ENCODE measurements at places on chromosomes 12 and 14. TPM values are rescaled to one million over a fixed set of nuclear protein-coding genes. Genes with fewer than 3 reads are reported as not detected.

GRCh38 chr14:81565441-81566290 lies 32.0 kb upstream of the SEL1L start:
- no peak for DNase-seq

DNA sequence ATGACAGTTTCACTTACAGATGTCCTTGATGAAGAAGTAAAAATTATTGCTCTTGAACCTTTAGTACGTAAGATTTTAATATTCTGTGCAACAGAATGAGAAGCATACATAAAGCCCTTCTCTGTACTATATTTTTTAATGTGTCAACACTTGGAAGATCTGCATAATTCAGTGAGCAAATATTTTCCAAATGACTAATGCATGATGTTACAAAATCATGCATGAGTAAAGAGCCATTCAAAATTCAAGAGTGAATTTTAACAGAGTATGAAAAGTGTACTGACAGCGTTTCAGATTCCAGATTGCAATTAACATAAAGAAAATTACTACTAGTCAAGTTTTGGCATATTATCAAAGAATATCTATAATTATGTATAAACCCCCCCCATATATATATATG lies 101.4 kb upstream of the BBS10 start:
- peak; percentile 63 for DNase-seq

Gene NT5DC3
- 8.8 TPM for polyA plus RNA-seq

- DNase-seq, result no peak
These were observed 156.6 kb downstream of the FOXA1 start for GRCh38 chr14:37438444-37438843.

- no peak for DNase-seq
These were observed 109.3 kb upstream of the EVL start for GRCh38 chr14:99955826-99956455.

DNA sequence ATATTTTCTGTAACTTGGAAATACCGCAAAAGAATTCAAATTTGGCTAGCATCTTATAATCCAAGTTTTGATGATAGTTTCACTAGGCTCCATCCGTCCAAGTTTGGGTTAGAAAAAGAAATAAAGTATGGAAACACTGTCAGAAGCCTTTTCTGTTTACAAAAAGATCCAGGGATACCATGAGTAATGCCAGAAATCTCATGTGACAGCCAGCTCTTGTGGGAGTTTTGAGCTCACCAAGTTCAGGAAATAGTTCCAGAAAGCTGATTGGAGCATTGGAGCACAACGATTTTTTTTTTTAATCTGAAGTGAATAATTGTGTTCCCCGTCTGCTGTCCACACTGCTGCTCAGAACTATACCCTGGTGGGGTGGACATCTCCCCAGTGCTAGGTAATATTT lies 229.7 kb upstream of the NPAS3 start:
- peak; percentile 49 for DNase-seq

Gene CBLN3
- 0.78 TPM for polyA plus RNA-seq

DNA sequence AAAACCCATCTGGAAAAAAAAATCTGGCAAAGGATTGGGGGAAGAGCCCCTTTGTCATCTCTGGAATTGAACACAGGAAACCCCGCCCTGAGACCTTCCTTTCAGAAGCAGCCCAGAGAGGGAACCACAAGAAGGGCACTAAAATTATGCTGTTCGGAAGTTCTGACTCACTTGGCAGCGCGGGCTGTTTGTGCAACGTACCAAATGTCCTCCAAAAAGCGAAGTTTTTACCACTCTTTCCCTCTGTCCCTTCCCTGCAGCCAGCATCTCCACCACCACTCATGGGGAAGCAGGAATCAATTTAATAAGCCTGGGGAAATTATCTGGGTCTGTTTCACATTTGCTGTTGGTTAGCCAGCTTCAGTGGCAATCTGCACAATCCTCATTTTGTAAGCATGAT lies 3.2 kb upstream of the SYNE3 start:
- DNase-seq, result peak; percentile 72

DNA sequence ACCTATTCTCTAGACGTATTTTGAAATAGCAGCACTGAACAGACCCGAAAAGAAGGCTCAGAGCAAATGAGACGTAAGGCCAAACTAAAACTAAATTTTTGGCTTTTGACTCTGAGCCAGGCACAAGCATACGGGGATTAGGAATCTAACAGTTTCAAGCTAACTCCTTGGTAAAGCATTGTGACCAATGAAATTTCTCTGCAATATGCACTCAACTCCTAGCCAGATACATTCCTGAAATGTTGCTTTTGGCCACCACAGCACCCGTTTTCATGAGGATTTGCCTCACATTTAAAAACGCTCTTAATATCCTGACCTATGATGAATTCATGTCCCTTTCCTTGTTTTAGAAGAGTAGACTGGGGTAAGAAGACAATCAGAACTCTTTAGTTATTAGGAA lies 53.1 kb upstream of the NPFF start:
- no peak for DNase-seq

Gene ACRBP
- polyA plus RNA-seq, result not detected

Gene SIX1
- polyA plus RNA-seq, result 0.36 TPM

Gene PTPN21
- polyA plus RNA-seq, result 6.5 TPM

Gene PLA2G1B
- polyA plus RNA-seq, result not detected

- no peak for DNase-seq
These were observed 77.2 kb downstream of the NKX2-1 start for GRCh38 chr14:36442824-36443241.

DNA sequence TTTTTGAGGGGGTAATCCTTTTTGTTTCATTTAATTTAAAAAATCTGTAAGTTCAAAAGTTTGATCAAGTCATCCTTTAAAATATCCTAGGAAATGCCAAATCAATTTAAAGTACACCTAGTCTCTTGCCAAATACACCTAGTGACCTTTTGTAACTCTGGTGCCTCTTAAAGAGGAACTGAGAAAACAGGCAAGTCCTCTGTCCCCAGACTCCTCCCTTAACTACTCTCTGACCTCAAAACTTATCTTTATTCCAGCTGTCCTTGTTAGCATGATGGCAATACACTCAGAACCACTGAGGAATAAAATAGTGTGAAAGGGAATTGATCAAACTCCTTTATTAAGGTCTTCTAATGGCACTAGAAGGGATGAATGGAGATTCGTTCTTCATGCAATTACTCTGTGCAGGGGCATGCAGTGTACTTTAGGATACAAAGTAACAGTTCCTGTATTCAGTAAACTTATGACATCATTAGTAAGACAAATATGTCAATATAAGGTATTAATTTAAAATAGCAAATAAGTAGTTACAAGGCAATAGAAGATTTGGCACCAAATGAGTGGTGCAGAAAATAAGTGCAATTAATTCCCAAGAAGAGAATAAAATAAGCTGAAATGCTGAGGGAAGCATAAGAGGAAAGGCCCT lies 3.3 kb downstream of the FAR2 start:
- no peak for DNase-seq
